Effector memory CD8-positive, alpha-beta T cell (primary cell): ENCODE measurements at places on chromosomes 1 and 21.

- DNase-seq = no peak
Observed at GRCh38 chr1:219993554-219994433, 52.5 kb downstream of the EPRS1 start.

DNA sequence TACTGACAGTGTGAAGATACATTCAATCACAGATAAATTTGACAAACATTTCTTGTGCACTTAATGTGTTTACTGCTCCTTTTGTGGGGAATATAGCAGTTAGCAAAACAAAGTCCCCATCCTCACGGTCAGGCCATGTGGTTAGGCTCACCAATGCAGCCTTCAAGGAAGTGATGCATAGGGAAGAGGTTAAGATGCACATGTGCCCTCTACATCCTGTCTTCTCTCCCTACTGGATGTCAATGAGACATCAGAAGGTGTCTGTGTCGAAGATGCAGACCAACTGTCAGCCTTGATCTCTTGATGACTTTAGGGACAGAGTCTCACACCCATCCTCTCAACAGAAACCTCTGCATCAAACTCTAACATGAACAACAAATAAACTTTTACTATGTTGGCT lies 78.7 kb downstream of the FH start:
- no peak for DNase-seq

DNA sequence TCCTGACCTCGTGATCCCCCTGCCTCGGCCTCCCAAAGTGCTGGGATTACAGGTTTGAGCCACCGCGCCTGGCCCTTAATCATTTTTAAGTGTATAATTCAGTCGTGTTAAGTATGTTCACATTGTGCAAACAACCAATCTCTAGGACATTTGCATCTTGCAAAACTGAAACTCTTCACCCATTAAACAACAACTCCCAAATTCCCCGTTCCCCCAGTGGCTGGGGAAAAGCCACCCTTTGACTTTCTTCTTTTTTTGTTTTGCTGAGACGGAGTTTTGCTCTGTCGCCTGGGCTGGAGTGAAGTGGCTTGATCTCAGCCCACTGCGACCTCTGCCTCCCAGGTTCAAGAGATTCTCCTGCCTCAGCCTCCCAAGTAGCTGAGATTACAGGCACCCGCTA lies 6.5 kb upstream of the THEMIS2 start:
- no peak for DNase-seq

GRCh38 chr1:182114627-182115023 lies 53.1 kb upstream of the ZNF648 start:
- no peak for DNase-seq

GRCh38 chr1:48823168-48823567 lies 46.5 kb upstream of the BEND5 start:
- no peak for DNase-seq

GRCh38 chr1:232423591-232423990 lies 206.3 kb downstream of the SIPA1L2 start:
- no peak for DNase-seq

- DNase-seq = peak; percentile 89
Observed at GRCh38 chr1:12177999-12178441, 11.2 kb downstream of the TNFRSF1B start.

DNA sequence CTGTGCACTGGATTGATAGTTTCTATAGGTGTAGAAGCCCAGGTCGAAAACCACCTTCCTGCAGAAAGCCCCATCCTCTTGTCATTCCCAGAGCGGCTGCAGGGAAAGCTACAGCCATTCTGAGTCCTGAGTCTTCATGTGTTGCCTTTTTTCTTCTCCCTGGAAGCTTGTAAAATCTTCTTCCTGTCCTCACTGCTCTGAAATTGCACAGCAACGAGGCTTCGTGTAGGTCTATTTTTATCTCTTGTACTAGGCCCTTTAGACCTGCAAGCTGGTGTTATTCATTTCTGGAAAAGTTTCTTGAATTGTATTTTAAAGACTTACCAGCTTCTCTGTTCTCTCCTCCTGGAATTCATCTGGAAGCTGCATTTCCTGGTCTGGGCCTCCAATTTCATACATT lies 44.2 kb upstream of the ETS2 start:
- no peak for DNase-seq

DNA sequence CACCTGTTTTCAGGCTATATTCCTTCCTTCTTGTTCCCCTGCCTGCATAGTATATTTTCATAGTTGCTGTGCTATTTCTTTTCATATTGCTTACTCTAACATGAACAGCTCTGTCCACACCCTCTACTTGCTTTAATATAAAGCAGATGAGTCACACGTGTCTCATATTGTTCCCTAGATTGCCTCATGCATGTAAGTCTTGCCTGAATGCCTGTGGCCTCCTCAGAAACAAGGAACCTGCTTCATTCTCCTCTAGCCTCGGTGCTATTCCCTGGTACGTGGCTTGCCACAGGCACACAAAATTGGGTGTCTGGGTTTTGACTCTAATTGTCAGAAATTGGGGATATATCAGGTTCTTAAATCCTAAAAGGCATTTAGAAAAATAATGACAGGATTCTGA lies 16.5 kb upstream of the PKP1 start:
- DNase-seq = no peak

GRCh38 chr1:246791303-246791918 lies 67.2 kb downstream of the SCCPDH start:
- DNase-seq = no peak

DNA sequence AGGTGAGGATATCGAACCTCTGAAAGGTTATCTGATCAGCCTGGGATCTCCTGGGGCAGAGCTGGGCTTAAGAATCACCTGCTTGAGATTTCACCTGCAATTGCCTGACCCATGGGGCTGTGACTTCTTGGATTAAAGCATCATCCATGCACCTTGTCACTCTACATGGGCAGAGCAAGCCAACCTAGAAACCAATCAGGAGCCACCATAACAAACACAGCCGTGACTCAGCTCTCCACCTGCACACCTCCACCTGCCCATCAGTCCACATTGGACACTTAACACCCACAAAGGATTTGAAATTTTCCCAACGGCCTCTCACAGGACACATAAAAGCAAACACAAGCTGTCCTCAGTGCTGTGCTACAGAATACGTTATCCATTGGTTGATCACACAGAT lies 35.1 kb upstream of the ETS2 start:
- no peak for DNase-seq

DNA sequence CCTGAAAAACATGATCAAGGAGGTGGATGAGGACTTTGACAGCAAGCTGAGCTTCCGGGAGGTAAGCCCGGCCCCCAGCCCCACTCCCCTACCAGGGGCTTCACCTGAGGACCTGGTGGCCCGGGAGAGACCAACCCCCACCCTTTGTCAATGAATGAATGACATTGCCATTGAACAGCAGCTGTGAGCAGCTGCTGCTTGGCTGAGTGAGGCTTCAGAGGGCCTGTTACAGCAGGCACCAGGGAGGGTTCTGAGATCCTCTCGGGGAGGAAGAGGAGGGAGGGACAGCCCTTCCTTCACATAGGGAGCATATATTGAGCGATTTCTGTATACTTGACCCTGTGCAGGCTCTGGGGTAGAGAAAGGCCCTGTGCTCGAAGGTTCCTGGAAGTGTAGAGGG lies 12.3 kb upstream of the CTRC start:
- no peak for DNase-seq

DNA sequence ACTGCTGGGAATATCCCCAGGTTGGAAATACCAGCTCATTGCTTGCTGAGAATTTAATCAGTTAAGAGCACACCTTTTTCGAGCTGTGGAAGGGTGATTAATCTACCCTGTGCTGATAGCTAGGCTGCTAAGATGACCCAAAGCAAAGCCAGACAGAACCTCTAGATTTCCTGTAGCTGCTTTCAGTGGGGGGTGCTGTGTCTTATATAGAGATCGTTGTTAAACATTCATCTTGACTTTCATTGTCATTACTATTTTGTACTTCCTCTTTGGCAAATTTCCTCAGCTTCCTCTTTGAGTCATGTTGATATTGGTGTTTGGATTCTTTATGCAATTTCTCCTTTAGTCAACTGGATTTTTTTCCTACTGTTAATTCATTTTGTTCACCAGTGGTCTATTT lies 155.3 kb downstream of the DISC1 start:
- no peak for DNase-seq

GRCh38 chr1:93735722-93736121 lies 54.1 kb upstream of the BCAR3 start:
- no peak for DNase-seq

GRCh38 chr1:202689493-202690342 lies 20.5 kb downstream of the SYT2 start:
- DNase-seq = no peak

- peak; percentile 42 for DNase-seq
Observed at GRCh38 chr1:20376880-20377494, 86.3 kb downstream of the VWA5B1 start.

DNA sequence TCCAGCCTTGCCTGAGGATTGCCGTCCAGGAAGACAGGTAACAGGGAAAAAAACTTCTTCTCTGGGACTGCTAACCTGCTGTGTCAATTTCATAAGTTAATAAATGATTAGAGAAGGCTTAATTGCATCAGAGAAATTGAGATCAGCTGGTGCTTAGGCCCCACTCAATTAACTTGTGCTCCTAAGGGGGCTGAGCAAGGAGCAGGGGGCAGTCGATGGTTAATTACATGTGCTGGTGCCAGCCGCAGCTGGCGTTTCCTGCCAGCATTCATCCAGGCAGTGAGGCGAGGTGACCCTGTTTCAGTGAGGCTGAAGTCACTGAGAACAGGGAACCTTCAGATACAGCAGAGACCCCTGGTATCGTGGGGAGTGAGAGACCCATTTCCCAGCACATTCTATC lies 60.0 kb downstream of the FAM163A start:
- no peak for DNase-seq

GRCh38 chr1:95653618-95654017 lies 419.6 kb downstream of the RWDD3 start:
- no peak for DNase-seq

- no peak for DNase-seq
Observed at GRCh38 chr1:229563241-229563640, 4.7 kb upstream of the ABCB10 start.

- no peak for DNase-seq
Observed at GRCh38 chr1:24417681-24418080, 2.1 kb downstream of the NIPAL3 start.

GRCh38 chr1:244768186-244768585 lies 67.3 kb upstream of the COX20 start:
- DNase-seq = no peak

- peak; percentile 47 for DNase-seq
Observed at GRCh38 chr1:19468397-19468956, 16.9 kb downstream of the CAPZB start.

DNA sequence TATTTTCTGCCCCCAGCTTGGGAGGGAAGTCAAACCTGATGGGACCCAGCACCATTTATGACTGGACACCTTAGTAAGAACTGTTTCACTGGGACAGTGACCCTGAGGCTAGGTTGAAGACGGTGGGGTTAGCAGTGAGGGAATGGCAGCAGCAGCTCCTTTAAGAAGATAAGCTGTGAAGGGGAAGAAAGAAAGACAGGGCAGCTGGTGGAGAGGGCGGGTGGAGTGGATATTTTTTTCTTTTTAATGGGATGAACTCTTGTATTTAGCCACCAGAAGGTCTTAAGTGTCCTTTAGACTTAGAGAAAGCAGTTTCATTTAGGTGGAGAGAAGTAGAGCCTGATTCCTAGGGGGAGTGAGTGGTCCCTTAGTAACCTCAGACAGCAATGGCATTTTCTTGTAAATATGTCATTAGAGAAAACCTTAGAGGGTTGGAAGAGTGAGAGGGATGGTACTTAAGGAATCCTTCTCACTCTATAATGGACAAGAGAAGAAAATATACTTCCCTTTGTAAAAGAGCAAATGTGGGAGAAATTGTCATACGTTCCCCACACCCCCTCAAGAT lies 187.5 kb downstream of the HHAT start:
- no peak for DNase-seq

- DNase-seq = no peak
Observed at GRCh38 chr1:215517441-215517891, 49.6 kb upstream of the KCTD3 start.

DNA sequence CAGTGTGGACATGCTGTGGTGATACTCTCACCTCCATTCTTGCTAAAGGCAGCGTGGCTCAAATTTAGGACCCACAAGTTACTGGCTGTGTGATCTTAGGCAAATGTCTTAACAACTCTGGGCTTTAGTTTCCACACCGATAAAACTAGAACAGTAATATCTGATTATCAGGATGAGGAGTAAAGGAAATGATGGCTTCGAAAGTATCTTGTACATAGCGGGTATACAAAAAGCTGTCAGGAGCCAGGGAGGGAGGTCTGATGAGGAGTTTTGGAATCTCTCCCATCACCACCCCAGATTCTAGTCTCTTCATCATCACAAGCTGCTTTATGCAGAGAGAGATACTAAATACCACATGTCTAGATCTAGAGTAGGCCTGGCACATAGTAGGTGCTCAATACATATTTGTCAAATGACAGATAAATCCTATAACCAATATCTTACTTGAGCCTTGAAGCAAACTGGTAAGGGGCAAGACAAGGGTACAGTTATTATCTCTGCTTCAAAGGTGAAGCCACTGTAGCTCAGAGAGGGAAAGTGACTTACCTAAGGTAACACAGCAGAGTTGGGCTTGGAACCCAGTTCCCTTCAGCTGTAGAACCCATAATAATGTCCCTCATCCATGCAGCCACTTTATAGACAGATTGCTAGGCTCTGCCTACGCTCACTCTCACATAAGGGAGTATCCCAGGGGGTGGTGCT lies 9.5 kb upstream of the FGR start:
- DNase-seq = no peak

DNA sequence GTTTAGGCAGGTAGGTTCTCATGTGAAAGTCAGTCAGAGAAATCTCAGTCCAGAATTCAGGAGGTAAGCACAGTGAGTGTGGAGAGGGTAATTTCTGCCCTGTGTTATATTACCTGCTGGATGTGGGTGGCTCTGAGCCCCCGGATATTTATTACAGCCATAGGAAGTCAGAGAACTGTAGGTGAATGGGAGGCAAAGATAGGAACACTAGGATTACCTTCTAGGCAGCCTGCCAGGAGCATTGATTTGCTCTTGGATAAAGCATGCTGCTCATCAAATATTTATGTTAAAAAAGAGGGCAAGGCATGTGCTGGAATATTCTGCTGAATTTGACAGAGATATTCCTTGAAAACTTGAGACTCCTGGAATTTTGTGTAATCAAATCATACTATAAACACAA lies 8.5 kb downstream of the GNG12 start:
- no peak for DNase-seq

GRCh38 chr1:218367118-218367517 lies 22.0 kb downstream of the TGFB2 start:
- no peak for DNase-seq

GRCh38 chr1:111516005-111516535 lies 12.6 kb upstream of the ADORA3 start:
- no peak for DNase-seq

GRCh38 chr1:109948285-109948630 lies 36.3 kb upstream of the AHCYL1 start:
- DNase-seq = no peak

- no peak for DNase-seq
Observed at GRCh38 chr1:105872817-105873216, 1183.7 kb upstream of the PRMT6 start.

GRCh38 chr1:97806996-97807520 lies 113.8 kb downstream of the DPYD start:
- DNase-seq = no peak
